Breast epithelium (tissue), 4 donors: ENCODE measurements at places on chromosomes 6 and 20. TPM values are rescaled to one million over a fixed set of nuclear protein-coding genes. Genes with fewer than 3 reads are reported as not detected.

ENPP3 gene
- total RNA-seq, result 1.8 TPM

DNA sequence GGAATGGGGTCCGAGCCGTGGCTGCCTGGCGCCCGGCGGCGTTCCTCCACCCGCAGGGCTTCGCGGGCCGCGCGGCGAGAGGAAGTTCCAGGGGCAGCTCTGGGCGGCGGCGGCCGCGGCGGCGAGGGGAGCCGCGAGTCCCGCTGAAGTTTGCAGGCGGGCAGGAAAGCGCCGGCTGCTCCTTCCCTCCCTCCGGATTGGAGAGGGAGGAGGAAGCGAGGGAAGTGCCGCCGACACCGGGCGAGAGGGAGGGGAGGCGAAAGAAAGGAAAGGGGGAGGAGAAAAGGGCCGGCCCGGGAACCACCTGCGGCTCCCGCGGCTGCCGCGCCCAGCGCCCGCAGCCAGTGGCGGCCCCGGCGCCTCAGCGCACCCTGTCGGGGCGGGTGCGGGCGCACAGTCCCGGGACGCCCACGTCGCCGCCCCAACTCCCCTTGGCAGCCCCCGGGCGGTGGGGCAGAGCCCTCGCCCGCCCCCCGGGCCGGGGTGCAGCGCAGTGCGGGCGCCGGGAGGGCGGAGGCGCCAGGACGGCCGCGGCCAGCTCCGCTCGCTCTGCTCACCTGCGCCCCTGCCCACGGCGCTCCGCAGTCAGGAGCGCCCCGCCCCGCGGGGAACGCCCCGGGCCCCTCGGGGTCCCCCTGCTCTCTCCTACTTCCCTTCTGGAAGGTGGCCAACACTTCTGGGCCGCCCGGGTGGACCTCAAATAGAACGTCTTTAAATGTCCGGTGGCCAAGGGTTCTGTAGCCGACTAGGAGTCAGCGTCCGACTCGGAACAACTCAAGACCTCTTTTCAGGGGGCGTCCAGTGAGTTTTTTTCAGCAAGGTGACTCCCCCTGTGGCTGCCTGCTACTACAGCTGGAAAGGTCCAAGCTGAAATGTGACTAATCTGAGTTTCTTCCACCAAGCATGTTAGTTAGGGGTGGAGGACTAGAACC is 80.3 kb upstream of the CCDC28A start:
- peak overlapping the region; percentile 86 for H3K4me3 ChIP-seq
- no peaks in the 10 kb centered on the region for H3K4me1 ChIP-seq
- no peaks in the 10 kb centered on the region for H3K36me3 ChIP-seq
- peak; percentile 73 for DNase-seq
- no peaks in the 10 kb centered on the region for H3K27me3 ChIP-seq

DNA sequence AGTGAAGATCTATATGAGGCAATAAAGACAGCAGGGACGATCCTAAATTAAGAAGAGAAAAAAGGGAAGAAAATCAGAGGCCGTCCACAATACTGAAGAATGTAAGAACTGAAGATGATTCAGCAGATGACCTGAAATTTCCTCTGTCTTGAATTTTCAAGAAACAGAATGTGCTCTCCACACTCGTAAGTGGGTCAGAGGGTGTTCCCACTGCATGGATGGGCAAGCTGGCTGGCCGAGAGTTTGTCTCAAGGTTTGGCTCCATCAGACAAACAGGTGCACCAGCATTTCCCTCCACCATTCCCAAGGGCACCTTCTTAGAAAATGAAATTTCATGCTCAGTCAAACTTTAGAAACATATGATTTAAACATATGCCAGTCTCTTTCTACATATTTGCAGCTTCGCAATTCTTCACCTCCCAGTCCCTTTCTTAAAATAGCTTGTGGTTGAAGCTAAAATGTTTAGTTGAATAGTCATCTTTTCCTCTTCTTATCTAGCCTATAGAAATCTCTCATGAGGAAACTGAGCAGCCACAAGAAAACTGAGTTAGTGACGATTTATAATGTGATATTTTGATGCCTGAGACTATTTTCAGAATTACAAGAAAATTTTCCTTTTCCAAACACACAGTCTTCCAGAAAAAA is 576.4 kb downstream of the PRKN start:
- no peaks in the 10 kb centered on the region for H3K36me3 ChIP-seq
- no peak overlapping the region for H3K27ac ChIP-seq
- H3K27me3 ChIP-seq, result no peaks in the 10 kb centered on the region
- no peak for DNase-seq

DNA sequence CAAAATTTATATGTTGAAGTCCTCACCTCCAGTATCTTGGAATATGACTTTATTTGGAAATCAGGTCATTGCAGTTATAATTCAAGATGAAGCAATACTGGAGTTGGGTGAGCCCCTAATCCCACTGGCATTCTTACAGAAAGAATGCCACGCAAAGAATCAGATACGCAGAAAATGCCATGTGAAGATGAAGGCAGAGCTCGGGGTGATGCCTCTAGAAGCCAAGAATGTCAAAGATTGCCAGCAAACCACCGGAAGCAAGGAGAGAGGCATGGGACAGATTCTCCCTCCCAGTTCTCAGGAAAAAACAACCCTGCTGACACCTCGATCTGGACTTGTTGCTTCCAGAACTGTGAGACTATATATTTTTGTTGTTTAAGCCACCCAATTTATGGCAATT is 273.4 kb upstream of the CITED2 start:
- DNase-seq, result no peak
- H3K27ac ChIP-seq, result no peak overlapping the region
- no peak overlapping the region for H3K4me3 ChIP-seq
- H3K4me1 ChIP-seq, result no peaks in the 10 kb centered on the region
- H3K27me3 ChIP-seq, result no peaks in the 10 kb centered on the region

DNA sequence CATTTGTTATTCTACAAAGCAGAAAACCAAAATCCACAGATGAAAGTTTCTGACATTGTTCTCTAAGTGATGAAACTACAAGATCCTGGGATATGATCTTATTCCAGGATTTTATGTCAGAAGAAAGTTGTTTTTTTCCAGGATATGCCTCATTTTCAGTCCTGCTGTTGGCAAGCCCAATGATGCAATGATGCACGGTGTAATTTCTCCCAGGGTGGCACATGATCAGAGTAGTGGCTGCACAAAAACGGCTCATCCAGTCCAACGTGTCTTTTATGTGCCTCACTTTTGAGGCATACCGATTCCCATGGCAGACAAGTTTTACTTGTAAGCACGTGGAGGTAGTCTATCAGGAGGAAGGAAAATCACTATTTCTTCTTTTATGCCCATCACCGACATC is 302.3 kb upstream of the JAG1 start:
- H3K27ac ChIP-seq, result no peak overlapping the region
- H3K27me3 ChIP-seq, result no peaks in the 10 kb centered on the region
- H3K36me3 ChIP-seq, result no peaks in the 10 kb centered on the region
- no peaks in the 10 kb centered on the region for H3K4me1 ChIP-seq
- no peak overlapping the region for H3K4me3 ChIP-seq
- DNase-seq, result no peak

DNA sequence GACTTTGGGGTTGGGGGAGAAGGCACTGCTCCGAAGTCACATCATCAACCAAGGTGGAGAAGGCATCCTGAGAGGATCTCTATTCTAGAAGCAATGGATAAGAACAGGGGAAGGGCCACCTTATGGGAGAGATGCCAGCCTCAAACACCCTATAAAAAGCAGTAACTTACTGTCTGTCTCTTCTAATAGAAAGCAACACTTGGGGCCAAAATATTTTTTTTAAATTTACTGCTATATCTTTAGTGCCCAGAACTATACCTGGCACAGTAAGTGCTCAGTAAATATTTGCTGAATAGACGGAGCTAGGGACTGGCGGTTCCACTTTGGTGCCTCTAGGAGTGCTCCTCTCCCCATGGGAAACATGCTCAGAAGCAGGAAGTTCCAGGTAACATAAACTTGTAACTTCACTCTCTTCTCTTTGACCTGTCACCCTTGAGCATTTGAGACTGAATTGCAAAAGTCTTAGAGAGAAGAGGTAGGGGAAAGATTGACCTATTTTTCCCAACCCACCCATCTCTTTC is 807 bp upstream of the OTOR start:
- H3K4me3 ChIP-seq, result no peak overlapping the region
- no peaks in the 10 kb centered on the region for H3K27me3 ChIP-seq
- H3K27ac ChIP-seq, result no peak overlapping the region
- DNase-seq, result no peak
- H3K36me3 ChIP-seq, result no peaks in the 10 kb centered on the region
- H3K4me1 ChIP-seq, result no peaks in the 10 kb centered on the region

DNA sequence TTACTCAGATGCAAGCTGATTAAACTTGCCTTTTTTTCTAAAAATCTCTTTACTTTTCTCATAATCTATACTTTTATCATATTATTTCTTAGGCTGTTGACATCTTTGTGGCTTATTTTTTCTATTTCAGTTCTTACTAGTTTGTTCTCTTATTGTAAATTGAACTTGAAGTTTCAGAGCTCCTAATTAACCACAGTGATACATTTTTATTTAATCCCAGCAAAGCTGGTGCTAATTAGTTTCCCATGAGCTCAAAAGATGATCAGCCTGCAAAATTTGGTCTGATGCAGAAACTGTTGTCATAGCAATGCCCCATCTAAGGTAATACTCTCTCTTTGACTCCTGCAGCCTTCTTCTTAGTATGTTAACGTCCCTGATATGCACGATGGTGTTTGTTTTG is 170.3 kb downstream of the FUT9 start:
- no peak overlapping the region for H3K4me3 ChIP-seq
- DNase-seq, result no peak
- no peaks in the 10 kb centered on the region for H3K36me3 ChIP-seq
- no peaks in the 10 kb centered on the region for H3K4me1 ChIP-seq

- no peaks in the 10 kb centered on the region for H3K36me3 ChIP-seq
- H3K4me3 ChIP-seq, result no peak overlapping the region
- H3K4me1 ChIP-seq, result no peaks in the 10 kb centered on the region
- no peaks in the 10 kb centered on the region for H3K27me3 ChIP-seq
- peak overlapping the region; percentile 87 for H3K27ac ChIP-seq
Observed at GRCh38 chr20:35497780-35498189, 31.7 kb downstream of the C20orf173 start.

GRCh38 chr6:138005846-138006245 is 101.4 kb downstream of the PERP start:
- H3K27ac ChIP-seq, result no peak overlapping the region
- no peak for DNase-seq
- H3K4me3 ChIP-seq, result no peak overlapping the region
- no peaks in the 10 kb centered on the region for H3K36me3 ChIP-seq

- H3K36me3 ChIP-seq, result no peaks in the 10 kb centered on the region
- DNase-seq, result no peak
- no peak overlapping the region for H3K27ac ChIP-seq
- no peak overlapping the region for H3K4me3 ChIP-seq
Observed at GRCh38 chr6:168361766-168362165, 42.2 kb upstream of the DACT2 start.

DNA sequence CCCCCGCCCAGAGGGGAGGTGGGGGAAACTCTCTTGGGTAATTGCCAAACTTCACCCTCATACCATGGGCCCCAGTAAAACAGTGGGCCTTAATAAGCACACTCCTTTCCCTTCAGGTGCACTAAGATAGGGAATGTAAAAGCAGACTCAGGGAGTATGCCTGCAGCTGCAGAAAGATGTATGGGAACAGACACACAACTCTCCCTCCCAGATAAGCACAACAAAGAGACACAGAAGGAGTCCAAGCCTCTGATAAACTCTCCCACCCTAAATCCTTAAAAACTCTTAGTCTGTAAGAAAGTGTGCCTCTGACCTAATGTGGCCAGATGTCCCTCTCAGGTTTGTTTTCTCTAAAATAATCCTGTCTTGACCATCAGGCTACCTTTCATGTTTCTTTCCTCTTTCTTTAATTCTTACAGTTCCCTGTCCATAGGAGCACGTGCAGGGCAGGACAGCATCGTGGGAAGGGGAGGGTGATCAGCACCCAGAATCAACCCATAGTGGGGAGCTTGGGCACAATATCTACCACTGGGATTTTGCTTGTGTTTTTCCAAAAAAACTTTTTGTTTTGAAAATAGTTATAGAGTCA is 11.3 kb upstream of the CTCFL start:
- H3K4me3 ChIP-seq, result no peak overlapping the region
- peaks cover 11% of the 10 kb centered on the region for H3K27me3 ChIP-seq
- no peak for DNase-seq
- no peak overlapping the region for H3K27ac ChIP-seq
- no peaks in the 10 kb centered on the region for H3K4me1 ChIP-seq
- H3K36me3 ChIP-seq, result no peaks in the 10 kb centered on the region

NKX2-2 gene
- not detected for total RNA-seq

- H3K4me1 ChIP-seq, result no peaks in the 10 kb centered on the region
- H3K4me3 ChIP-seq, result no peak overlapping the region
- no peak for DNase-seq
- H3K36me3 ChIP-seq, result no peaks in the 10 kb centered on the region
- H3K27ac ChIP-seq, result no peak overlapping the region
Observed at GRCh38 chr20:43529457-43530153, 22.1 kb downstream of the L3MBTL1 start.

THBD gene
- 44.2 TPM for total RNA-seq

DNA sequence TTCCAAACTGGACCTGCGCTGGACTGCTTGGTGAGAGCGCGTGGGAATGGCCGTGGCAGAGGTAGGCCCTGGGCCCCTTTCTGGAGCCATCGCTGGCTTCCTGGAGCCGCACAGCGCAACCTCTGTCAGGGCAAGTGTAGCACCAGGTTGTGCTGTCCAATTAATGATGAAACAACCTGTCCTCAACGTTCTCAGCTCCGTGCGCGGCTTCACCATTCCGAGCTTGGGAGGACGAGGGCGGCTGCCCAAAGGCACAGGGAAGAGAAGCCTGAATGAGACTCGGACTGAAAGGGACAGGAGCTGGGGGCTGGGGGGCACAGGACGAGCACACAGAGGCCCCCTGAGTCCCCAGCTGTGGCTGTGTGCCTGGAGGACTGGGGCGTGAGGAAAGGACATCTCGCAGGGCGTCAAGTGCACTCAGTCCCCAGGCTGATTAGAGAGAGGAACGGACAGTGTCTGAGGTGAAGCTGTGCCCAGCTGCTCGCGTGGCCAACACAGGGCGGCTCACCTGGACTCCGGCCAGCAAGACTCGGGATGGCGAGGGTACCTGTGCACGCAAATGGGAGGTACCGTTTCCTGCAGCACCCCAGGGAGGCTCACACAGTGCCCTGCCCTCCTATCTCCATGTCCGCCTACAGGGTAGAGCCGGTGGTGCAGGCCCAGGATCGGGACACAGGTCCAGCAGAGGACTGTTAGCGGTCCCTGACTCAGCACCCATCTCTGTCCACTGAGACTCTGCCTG is 403.3 kb downstream of the TAF4 start:
- H3K27ac ChIP-seq, result no peak overlapping the region
- no peaks in the 10 kb centered on the region for H3K4me1 ChIP-seq
- no peaks in the 10 kb centered on the region for H3K36me3 ChIP-seq
- H3K4me3 ChIP-seq, result no peak overlapping the region
- DNase-seq, result no peak

GRCh38 chr20:1894951-1895673 is at the start of gene SIRPA:
Gene SIRPA (plus strand): TSS chr20:1895407. CDS start chr20:1895448, 41 bp downstream.
- H3K27ac ChIP-seq, result peak within 1 kb of the TSS; percentile 93
- H3K27me3 ChIP-seq, result no peaks in the 10 kb centered on the region
- DNase-seq, result no peak
- H3K36me3 ChIP-seq, result no peaks in the 10 kb centered on the region
- H3K4me3 ChIP-seq, result peak within 1 kb of the TSS; percentile 85

PKIB gene
- total RNA-seq, result 22.3 TPM

- no peak for DNase-seq
- H3K27me3 ChIP-seq, result no peaks in the 10 kb centered on the region
- H3K4me1 ChIP-seq, result no peaks in the 10 kb centered on the region
- H3K36me3 ChIP-seq, result no peaks in the 10 kb centered on the region
Observed at GRCh38 chr6:124200661-124201060, 397.0 kb downstream of the NKAIN2 start.
